ENCODE measurements at places on chromosomes 16 and 17.
A peak's percentile ranks its signal among the peaks of the same experiment; 100 is the strongest.

GRCh38 chr17:69607162-69607834, 192.8 kb downstream of the MAP2K6 start:
- DNase-seq: peak; percentile 24

GRCh38 chr17:80146121-80147034, 550 bp downstream of the EIF4A3 start:
- peak; percentile 30 for DNase-seq

DNA sequence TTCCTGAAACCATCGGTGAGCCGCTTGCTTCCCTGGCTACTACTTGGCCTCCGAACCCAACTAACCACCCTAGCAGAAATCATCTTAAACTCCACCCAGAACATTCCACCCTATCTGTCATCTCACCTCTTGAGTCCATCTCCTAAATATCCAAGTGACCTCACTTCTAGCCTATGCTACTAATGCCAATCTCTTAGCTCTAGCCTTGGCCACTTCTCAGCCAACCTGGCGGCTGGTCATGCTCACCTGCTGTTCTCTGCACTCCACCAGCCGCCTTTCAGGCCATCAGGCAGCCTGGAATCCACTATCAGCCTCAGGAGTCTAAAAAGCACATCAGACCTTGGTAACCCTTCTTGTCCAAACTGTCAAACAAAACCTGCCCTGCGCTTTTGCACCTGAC, 11.9 kb upstream of the CYTH1 start:
- no peak for DNase-seq

DNA sequence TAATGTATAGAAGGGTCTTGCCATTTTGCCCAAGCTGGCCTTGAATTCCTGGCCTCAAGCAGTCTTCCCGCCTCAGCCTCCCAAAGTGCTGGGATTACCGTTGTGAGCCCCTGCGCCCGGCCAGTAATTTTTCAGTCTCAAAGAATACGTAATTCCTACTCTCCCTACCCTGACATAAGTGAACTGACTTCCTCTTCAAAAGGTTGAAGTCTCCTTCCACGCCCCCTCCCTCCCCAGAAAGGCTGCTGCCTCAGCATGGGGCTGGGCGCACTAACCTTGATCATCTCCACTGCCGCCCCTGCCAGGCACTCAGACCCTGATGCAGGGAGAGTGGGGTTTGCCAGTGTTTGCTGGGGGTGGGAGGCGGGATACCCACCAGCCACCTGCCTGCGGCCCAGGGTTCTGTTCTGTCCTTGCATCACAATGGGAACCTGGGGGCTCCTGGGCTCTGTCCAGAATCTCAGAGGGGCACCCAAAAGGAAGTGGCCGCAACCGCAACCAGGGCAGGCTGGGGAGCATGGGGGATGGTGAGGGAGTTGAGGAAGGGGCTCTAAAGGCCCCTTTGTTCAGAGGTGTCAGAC, 27.5 kb downstream of the KIFC3 start:
- DNase-seq: no peak

DNA sequence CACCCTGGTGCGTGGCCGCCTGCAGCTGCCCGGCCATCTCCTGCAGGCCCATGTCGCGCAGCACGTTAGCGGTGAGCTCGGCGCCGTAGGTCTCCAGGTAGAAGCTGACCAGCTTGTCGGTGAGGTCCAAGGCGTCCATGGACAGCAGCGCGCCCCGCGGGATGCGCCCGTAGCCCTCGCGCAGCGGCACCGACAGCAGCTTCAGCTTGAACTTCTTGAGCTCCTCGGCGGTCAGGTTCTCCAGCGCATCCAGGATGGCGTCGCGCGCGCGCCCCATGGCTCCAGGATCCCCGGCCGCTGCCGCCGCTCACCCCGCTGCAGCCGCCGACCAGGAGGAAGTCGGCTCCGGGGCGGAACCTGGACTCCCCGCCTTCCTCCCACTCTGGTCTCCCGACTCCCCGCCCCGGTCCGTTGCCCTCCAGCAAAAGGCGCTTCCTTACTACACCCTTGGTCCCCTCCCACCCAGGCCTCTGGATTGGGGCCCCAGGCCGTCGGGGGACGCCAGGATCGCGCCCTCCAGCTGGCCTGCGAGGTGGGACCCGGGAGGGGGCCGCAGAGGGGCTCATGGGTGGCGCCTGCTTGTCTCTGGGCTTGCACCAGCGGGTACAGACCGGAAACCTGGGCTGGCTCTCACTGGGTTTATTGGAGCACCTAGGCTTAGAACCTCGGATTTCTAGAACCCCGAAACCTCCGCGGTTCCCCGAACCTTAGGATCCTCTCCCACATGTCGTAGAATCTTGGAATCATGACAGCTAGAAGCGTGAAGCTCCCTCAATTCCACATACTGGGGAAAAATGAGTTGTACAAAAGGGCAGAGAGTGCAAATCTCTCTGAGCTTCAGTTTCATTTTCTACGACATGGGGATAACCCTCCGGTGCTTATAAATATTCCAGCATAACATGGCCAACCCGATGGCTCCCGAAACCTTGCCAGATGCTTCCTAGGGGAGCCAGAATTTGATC, at the start of gene PYCARD:
PYCARD (minus strand) TSS at position 347 of the 962 bp plus-strand sequence; CDS start at position 277, 70 bp downstream.
- peak; percentile 71 for DNase-seq

- DNase-seq: no peak
Measured at GRCh38 chr17:59267776-59268175, 47.5 kb downstream of the GDPD1 start.

- no peak for DNase-seq
Measured at GRCh38 chr16:19831678-19832077, 53.0 kb downstream of the GPRC5B start.

- peak; percentile 72 for DNase-seq
Measured at GRCh38 chr17:79801156-79802038, 4.5 kb upstream of the CBX8 start.

GRCh38 chr17:34580685-34581445, 1.5 kb downstream of the TMEM132E start:
- no peak for DNase-seq

DNA sequence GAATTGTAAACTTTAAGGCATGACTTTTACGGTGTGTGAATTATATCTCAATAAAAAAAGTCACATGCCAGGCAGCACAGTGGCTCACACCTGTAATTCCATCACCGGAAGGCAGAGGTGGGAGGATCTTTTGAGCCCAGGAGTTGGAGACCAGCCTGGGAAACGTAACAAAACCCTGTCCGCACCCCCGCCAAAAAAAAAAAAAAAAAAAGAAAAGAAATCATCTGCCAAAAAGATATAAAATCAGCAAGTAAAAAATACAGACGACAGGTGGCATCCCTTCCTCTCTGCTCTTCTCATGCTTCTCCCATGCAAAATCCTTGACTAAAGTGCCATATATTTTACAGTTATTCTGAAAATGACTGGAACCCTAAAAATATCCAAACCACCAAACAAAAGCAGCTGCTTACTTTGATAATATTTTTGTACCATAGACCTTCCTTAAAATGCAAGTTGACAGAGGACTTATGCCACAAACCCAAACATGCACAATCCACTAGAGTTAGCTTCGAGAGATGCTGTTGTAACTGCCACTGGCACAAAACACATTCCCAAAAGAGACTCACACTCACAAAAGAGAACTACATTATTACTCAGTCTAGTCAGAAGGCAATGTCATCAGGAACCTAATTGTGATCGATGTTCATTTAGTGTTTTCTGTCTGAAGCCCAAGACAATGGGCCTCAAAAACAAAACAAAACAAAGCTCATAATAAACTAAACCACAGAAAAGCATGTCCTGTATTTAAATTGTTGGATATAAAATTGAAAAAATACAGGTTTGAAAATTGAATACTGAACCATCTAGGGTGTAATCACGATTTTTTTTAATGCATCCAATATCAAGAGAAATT, 2.4 kb downstream of the CRLF3 start:
- DNase-seq: no peak

- peak; percentile 50 for DNase-seq
Measured at GRCh38 chr17:10646392-10646990, 10.6 kb downstream of the MYH3 start.

DNA sequence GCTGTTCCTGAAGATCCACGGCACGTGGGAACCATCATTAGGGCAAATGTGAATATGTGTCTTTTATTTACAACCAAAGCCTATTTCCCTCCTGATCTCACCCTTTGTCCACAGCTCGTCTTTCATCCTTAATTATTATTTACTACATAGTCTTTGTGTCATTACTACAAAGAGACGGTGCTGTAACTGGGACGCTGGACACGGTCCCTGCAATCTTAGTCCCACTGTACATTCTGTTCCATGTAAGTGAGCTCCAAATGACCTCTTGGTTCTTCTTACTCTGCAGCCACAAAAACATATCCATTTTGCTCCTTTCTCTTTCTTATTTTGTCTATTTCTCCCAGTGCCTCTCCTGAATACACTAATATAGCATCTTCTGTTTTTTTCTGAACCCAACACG, 12.7 kb upstream of the KRT23 start:
- DNase-seq: no peak

DNA sequence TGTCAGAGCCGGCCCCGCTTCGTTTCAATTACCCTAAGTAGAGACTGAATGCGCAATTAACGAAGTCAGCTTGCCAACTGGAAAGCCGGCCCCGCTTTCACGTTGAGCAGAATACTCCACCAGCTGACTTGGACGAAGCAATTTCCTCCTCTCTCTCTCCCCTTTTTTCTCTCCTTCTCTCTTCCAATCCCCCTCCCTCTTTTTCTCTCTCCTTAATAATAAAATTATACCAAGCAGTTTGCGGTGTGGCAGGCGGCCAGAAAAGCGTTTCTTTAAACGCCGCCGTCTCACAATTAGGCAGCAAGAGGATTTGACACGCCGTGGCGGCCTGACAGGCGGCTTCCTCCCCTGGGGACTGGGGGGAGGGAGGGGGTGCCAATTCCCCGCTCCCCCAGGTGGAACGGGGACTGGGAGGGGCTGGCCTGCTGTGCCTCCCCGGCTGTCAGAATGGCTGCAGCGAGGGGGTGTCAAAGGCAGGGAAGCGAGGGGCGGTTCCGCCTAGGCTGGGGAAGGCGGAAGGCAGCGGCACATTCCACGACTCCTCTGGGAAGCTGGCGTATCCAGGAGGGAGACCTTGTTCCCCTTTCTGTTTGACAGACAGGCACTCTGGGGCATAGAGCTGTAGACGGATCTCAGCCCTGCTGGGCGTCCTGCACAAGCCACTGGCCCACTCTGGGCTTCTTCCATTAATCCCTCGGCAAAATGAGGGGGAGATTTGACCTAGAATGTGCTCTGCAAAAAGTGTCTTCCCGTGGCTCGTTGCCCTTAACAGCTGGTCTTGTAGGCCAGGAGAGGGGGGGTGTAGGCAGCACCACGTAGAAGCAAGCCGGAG, 52.7 kb downstream of the SREBF1 start:
- DNase-seq: peak; percentile 83

GRCh38 chr16:78823027-78823426, 723.6 kb downstream of the WWOX start:
- DNase-seq: no peak

- DNase-seq: no peak
Measured at GRCh38 chr17:57615836-57616757, 129.0 kb downstream of the CCDC182 start.

DNA sequence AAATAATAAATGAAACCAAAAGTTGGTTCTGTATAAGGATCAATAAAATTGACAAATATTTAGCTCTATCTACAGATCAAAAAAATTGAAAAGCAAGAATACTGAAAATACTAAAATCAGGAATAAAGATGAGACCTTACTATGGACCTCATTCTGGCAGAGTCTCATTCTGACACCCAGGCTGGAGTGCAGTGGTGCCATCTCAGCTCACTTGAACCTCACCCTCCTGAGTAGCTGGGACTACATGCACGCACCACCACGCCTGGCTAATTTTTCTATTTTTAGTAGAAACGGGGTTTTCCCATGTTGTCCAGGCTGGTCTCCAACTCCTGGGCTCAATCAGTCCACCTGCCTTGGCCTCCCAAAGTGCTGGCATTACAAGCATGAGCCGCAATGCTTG, 22.0 kb upstream of the KREMEN2 start:
- DNase-seq: no peak

DNA sequence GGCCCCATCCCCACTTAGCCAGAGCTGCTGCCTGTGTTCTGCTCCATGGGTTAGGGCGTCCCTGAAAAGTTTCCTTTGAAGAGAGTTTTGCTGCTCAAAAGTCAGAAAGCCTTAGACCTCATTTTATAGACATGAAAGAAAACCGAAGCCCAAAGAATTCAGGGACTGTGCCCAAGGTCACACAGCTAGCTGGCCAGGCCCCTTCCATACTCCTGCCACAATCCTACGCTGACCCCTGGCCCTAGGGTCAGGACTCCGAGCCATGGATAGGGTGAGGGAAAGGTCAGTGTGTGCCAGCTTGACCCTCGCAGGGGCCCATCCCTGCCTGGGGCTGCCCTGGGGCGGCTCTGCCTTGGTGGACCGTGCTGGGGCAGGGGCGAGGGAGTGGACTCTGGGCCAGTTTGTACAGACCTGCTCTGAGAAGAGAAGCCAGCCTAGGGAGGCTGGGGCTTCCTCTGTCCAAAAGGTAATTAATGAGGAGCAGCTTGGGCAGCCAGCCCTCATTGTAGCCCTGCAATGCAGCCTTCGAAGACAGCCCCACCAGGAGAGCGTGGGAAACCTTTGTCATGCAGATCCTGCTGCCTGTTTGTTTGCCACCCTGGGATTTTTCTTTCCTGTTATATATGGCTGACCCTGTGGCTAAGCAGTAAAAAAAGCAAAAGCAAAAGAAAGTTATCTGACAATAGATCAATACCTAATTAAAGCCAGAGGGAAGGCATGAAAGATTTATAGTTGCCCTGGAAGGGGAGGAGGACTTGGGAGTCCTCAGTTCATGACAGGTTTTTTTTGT, 37.4 kb downstream of the RHBDL3 start:
- no peak for DNase-seq

- DNase-seq: no peak
Measured at GRCh38 chr17:1834380-1835149, 4.8 kb downstream of the RPA1 start.

GRCh38 chr16:82924075-82924854, 297.5 kb downstream of the CDH13 start:
- DNase-seq: no peak

DNA sequence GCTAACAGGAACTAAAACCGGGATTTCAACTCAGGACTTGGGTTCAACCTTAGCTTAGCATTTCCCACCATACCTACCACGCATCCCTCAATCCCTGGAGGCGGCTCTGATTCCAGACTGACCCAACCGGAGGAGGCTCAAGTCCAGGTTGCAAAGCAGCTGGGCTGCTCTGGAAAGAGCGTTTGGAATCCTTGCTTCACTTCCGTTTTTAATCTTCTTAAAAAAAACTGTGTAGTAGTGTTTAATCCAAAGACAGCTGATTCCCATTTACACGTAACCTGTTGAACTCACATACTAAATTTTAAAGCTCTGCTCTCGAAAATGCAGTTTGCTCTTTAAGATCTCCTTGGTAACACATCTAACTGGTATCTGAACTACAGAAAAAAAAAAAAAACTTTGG, 50.0 kb downstream of the NXN start:
- no peak for DNase-seq

- DNase-seq: no peak
Measured at GRCh38 chr16:87441886-87442580, 49.9 kb downstream of the MAP1LC3B start.

- no peak for DNase-seq
Measured at GRCh38 chr17:75073618-75074047, 14.1 kb upstream of the SLC16A5 start.

GRCh38 chr17:37286430-37286829, 89.4 kb upstream of the C17orf78 start:
- DNase-seq: no peak

- DNase-seq: peak; percentile 10
Measured at GRCh38 chr16:47045023-47045422, 71.5 kb upstream of the DNAJA2 start.
